ENCODE measurements at places on chromosomes 6 and 20. TPM values are rescaled to one million over a fixed set of nuclear protein-coding genes. Genes with fewer than 3 reads are reported as not detected.

Gene LRRC73
- total RNA-seq: 17.9 TPM

Gene HLA-B
- 160 TPM for total RNA-seq

- DNase-seq: no peak
These were observed 114.1 kb downstream of the IYD start for GRCh38 chr6:150482883-150483409.

Gene ADGRF4
- not detected for total RNA-seq

Gene TGIF2
- total RNA-seq: 5.8 TPM

Gene MYO6
- 67.0 TPM for total RNA-seq

DNA sequence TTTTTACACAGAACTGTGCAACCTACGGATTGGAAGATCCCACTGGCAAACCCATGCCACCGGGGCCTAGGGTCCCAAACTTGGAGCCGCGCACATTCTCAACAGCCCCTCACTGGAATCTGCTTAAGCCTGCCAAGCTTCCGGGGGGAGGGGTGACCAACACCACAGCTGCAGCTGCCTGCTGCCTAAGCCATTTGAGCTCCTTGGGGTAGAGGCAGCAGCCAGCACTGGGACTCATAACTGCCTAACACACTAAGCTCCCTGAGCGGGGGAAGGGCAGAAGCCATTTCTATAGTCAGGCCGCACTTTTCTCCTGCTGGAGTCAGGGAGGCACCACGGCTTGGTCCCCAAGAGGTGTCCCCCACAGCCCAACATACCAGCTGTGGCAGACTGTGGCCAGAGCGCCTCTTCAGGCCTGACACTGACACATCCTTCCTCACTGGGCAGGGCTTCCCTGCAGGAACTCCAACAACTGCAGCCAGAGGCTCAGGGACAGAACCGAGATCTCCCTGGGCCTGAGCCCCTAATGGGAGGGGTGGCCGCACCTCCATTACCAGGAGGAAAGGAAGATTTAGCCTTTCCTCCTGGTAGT, 270.3 kb upstream of the ECI2 start:
- DNase-seq: no peak

Gene SLC26A8
- total RNA-seq: 7.4 TPM

DNA sequence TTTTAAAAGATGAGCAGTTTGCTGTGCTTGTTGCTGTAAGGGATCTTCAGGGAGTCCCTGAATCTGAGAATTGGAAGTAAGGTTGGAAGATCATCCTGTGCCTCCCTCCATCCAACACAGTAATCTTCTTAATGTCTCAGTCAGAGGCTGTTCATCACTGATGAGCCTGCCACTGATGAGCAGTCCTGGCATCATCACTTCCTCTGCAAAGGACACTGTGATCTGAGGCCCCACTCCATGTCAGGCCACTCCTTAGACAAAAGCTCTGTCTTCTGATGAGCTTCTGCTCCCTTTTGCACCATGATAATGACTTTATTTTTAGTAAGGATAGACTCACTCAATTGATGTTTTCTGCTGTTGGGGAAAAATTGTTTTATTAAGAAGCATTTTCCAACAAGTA, 121.0 kb downstream of the UST start:
- no peak for DNase-seq

- DNase-seq: no peak
These were observed 609.0 kb downstream of the QKI start for GRCh38 chr6:164023535-164023934.

DNA sequence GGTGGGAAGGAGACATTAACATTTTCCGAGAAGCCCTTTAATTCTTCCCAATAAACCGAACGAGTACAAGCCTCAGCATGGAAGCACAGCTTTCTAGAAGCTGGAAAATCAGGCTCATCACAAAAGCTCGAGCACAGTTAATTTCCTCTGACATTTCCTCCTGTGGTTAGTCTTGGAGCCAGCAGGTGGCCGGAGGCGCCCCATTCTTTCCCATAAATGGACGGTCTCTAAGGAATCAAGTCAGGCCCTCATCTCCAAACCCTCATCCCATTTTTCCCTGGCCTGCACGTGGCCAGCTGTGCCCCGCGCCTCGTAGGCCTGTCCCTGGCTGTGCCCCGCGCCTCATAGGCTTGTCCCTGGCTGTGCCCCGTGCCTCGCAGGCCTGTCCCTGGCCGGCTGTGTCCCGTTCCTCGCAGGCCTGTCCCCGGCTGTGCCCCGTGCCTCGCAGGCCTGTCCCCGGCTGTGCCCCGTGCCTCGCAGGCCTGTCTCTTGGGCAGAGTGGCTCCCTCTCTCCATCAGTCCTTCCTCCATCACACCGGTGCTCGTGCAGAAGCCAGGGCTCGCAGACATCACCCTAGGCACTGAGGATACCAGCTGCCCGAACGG, 19.7 kb upstream of the NTSR1 start:
- DNase-seq: no peak

GRCh38 chr6:149153100-149153499, 164.4 kb upstream of the TAB2 start:
- DNase-seq: no peak

DNA sequence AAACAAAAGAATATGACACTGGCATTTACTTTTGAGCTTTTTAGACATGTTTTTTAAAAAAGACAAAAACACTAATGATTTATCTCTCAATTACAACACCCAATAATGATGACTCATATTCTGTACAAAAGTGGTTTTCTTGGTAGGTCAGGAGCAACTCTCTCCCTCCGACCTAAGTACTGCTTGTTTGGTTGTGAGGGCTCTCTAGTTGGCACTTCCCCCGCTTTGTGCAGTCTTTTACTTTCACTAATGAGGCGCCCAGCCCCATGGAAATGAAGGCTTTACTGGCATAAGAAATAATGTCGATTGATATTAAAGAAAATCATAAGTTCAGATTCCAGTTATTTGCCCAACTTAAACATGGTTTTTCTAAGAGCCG, 1.3 kb downstream of the KPNA5 start:
- no peak for DNase-seq

GRCh38 chr6:124007266-124007665, 203.6 kb downstream of the NKAIN2 start:
- no peak for DNase-seq

- DNase-seq: no peak
These were observed 126.9 kb downstream of the TRMT11 start for GRCh38 chr6:126113261-126113660.

DNA sequence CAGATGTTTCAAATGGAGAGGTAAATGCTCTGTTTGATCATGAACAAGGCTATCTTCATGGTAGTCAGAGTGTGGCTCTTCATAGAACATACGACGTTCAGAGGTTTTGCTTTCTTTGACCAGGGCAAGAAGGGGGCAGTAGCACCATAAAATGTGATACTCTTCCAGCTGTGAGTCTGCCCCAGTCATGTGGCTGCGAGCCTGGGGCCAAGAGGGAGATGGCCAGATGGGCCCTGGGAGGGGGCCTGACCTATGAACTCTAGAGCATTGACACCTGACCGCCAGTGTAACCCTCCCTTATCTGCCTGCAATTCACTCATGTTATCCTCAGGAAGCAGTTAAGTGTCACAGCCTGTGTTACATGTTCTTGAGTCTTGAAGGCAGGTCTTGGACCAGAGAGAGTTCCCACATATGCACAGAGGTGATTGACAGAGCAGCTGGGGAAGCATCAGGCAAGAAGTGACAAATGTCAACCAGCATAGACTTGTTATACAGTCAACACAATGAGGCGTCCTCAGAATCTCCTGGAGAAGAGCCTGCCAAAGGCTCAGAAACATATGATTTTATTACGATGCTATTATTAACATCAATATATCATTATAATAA, 55.0 kb downstream of the SCML4 start:
- DNase-seq: no peak

- DNase-seq: no peak
These were observed 114.4 kb downstream of the SULF2 start for GRCh38 chr20:47670913-47671312.

Gene PNPLA1
- total RNA-seq: 0.77 TPM

Gene TLDC2
- not detected for total RNA-seq

Gene COX4I2
- 1.8 TPM for total RNA-seq

- DNase-seq: no peak
These were observed 4.7 kb downstream of the PPP1R18 start for GRCh38 chr6:30681766-30682142.

GRCh38 chr6:134123666-134124208, 71.3 kb upstream of the SLC2A12 start:
- no peak for DNase-seq

Gene HFE
- total RNA-seq: 2.6 TPM

Gene ECT2L
- 0.41 TPM for total RNA-seq

DNA sequence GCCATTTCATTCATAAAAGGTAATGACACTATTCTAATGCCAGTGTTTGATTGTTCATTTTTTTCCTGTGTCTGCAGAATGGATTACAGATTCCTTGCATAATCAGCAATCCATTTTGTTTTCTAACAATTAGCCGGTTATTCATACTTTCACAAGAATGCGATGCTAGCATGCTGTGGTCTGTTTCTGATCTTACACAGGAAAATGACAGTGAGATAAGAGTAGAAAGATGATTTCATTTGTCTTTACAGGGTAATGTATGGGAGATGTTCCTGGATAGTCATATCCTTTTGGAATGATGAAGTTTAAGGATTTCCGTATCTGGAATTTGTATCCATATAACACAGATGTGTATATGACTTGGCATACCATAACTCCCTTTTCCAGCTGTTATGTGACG, 207.3 kb downstream of the FARS2 start:
- no peak for DNase-seq

Gene ZC3H12D
- total RNA-seq: 1.9 TPM

DNA sequence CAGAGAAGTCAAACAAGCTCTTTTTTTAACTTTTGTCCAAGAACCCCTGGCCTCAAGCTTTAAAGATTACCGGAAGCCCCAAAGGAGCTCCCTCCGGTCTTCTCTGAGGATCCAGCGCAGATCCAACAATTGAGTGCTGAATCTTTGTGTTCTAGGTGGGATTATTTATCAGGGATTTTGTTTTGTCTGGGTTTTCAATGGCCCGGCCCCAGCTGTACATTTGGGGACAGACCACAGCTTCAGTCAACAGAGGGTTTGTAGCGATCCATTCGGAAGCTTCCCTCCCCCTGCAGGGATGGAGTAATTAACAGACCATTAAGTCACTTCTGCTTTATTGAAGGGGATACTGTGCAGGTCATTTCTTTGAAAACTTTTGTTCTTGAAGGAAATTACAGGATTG, 7.8 kb downstream of the OLIG3 start:
- no peak for DNase-seq

Gene MOG
- 92.1 TPM for total RNA-seq

Gene KIAA1755
- 41.1 TPM for total RNA-seq

Data from dorsolateral prefrontal cortex (tissue), 122 donors.